ENCODE measurements at places on chromosomes 16 and 17. TPM values are rescaled to one million over a fixed set of nuclear protein-coding genes. Genes with fewer than 3 reads are reported as not detected.
A peak's percentile ranks its signal among the peaks of the same experiment; 100 is the strongest.

DNA sequence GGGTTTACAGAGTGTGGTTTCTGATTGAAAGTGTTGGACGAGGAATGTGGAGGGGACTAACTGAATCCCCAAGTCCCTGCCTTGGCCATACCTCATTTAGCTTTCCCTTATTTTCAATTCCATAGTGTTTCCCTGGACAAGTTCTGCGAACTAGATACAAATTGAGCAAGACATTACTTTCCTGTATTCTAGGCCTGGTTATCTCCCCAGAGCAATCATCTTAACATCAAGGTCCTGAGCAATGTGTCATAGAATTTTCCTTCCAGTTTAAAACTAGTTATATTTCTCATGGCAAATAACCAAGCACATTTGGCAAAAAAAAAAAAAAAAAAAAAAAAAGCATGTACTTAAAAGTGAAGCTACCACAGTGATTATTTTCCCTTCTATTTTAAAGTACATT is 330.1 kb downstream of the CDH11 start:
- no peak for DNase-seq

DNA sequence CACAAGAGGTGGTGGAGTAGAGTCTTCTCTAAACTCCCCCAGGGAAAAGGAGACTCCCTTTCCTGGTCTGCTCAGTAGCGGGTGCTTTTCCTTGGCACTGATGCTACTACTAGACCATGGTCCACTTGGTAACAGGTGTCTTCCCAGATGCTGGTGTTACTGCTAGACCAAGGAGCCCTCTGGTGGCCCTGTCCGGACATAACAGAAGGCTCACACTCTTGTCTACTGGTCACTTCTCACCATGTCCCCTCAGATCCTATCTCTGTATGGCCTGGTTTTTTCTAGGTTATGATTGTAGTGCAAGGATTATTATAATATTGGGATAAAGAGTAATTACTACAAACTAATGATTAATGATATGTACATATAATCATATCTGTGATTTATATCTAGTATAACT is 49.7 kb upstream of the ARL4D start:
- no peak for DNase-seq

DNA sequence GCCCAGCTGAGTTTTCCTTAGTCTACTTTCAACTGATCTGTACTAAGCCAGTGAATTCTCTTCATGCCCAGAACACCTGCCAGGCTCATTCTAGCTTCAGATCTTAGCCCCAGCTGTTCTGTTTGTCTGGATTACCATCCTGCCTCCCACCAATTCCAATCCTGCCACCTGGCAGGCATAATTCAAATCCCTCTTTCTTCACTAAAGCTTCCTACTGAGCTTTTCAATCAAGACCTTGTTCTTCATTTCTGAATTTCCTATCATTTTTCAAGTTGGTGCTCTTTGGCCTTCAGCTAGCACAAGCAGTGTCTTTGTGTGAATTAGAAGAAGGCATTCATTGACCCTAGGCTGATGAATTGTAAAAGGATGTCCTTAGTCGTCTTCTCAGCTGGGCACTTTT is 357.6 kb downstream of the UTP18 start:
- DNase-seq: no peak

- no peak for DNase-seq
These were observed 41.6 kb downstream of the DCAKD start for GRCh38 chr17:45009676-45010467.

The TPSB2 gene
- total RNA-seq: 181 TPM

The NLRC3 gene
- 5.5 TPM for total RNA-seq

DNA sequence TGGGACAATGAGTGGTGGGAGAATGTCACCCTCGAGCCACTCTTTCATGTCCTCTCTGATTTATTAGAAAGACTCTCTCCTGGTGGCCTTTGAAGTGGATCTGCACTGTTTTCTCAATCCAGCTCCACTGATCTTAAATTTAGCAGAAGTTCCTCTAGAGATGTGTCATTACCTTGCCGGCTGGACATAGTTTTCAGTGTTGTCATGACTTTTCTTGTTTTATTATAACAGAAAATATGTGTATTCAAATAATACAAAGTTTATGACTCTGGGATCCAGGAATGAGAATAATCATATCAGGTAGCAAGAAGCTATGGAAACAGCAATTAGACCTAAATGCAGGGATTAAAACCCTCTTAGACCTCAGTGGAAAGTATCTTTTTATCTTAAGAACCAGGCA is 247.5 kb upstream of the ELAC2 start:
- DNase-seq: no peak

The ACSM2A gene
- total RNA-seq: not detected

The CCL16 gene
- 0.58 TPM for total RNA-seq

The ZNF205 gene
- 11.7 TPM for total RNA-seq

DNA sequence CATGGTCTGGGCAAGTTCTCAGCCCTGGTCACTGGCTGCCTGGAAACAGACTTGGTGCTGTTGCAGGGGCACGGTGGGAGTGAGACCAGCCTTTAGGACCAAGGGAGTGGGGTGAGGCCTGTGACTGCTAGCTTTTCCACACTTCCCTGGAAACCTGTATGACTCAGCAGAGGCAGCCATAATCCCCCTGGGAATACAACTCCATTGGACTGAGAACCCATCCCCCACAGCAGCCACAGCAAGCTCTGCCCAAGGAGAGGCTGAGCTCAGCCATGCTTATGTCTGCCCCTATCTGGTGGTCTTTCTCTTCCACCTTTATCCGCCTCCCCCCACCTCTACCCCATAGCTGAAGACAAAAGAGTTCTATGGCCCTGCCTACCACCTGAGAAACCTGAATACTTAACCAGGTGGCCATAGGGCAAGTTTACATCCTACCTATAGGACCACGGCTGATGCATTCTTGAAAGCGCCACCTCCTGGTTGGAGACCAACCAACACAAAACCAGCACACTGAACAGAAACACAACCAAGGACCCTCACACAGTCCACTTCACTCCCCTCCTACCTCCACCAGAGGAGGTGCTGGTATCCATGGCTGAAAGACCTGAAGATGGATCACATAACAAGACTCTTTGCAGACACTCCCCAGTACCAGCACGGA is 816.2 kb upstream of the SOX9 start:
- DNase-seq: no peak

The TMEM235 gene
- not detected for total RNA-seq

DNA sequence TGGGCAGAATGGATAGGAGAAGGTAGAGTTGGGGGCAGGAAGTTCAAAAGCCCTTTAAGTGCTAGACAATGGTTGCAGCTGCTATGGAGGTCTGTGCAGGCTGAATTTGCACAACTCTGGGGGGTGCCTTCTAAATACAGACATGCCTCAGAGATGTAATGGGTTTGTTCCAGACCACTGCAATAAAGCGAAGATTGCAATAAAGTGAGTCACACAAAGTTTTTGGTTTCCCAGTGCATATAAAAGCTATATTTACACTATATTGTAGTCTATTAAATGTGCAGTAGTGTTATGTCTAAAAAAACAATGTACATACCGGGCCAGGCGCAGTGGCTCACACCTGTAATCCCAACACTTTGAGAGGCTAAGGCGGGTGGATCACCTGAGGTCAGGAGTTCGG is 60.5 kb upstream of the MYOCD start:
- DNase-seq: no peak

The TBC1D3I gene
- 0.72 TPM for total RNA-seq

DNA sequence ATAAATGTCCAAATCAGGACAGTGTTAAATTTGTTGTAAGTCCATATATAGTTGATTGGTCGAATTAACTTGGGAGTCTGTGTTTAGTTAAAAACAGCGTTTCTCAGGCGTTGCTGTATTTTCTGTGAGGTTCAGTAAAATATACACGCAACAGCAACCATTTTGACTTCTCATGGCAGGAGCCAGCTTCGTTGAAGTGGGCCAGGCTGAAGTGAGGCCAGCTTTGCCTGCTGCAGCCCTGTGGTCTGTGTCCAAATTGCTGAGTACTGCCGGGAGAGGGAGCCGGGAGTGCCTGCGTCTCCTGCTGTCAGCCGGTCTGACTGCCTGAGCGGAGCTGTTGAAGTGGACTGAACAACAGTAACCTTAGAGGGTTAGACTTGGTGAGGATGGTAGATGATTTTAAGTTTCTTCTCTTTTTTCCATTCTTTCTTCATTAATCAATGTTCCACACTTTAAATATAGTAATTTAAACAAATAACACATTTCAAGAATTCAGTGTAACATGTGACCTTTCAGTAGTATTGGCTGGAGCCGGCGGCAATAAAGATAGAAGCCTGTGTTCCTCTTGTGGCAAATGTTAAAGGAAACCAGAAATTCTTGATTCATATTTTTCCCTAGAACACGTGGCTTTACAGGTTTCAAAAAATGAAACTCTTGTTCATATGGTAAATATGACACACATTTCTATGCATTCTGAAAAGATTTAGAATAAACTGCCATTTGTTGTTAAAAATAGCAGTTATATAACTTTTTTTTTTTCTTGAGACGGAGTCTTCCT is 37.0 kb upstream of the ZNF750 start:
- peak; percentile 92 for DNase-seq

The CDH3 gene
- total RNA-seq: 9.6 TPM

DNA sequence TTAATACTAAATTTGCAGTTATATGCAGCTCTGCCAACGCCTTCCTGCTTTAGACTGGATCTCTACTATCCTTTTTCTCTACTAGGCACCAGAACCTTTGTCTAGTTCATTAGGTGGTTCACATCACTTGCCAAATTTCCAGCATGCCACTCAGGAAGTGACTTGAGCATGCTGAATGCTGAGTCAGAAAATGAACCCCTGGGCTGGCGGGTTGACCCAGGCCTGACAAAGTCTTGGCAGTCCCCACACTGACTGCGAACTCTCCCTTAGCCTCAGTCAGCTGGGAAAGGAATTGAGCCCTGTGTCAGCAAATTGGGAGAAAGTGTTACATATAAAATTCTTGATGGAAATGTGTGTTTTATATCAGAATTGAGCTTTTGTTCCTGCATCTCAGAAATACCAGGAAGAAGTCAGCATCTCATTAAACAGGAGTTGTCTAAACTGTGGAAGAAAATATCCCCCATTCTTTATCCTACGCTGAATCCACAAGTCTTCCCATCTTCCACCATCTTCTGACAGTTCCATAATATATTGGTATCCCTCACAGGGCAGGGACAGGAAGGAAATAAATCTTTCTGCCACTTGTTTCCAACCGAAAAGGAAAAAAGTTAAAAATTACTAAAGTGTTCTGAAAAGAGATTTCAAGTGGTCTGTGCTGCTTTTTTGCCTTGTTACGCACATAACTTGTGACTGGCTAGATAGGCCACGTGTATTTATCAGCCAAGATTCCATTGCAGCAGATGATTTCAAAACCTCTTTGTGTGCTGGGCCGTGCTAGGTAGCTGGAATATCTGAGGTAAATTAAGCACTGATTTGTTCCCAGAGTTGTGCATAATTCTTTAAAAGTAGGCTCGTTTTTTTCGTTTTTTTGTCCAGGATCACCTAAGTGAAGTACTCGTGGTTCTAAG is 16.7 kb upstream of the SLC12A3 start:
- peak; percentile 62 for DNase-seq

DNA sequence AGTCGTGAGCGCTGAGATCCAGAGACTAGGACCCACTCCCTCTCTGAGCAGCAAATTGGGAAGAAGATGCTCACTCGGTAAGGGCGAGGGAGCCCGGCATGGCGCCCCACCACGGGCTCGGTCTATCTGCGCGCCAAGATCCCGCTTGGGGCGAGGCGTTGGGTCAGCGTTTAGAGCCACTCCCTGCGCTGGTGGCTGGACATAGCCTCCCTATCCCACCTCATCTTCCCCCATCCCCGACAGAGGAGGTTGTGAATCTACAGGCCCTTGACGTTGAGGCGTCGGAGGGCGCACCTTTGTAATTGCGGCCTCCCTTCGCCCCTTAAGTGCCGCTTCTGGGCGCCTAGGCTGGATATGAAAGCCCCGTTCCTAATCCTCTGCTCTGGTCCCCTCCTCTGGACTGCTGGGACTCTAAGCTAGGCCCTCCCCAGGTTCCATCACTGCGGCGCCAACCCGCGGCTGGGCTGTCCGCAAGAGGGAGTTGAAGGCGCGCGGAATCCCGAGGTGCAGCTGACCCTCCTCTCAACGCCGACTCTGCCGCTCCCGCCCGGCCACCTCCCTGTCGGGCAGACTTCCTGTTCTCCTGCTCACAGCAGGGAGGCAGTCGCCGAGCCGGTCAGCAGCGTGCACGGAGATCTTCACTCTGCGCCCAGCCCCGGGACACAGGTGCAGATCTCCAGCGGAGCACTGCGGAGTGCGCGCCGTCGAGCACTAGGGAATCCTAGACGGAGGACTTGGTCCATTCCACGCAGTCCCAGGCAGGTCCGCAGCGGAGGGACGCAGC is 16.1 kb upstream of the HOXB9 start:
- DNase-seq: no peak

The RNF222 gene
- not detected for total RNA-seq

The SCNN1G gene
- 14.8 TPM for total RNA-seq

DNA sequence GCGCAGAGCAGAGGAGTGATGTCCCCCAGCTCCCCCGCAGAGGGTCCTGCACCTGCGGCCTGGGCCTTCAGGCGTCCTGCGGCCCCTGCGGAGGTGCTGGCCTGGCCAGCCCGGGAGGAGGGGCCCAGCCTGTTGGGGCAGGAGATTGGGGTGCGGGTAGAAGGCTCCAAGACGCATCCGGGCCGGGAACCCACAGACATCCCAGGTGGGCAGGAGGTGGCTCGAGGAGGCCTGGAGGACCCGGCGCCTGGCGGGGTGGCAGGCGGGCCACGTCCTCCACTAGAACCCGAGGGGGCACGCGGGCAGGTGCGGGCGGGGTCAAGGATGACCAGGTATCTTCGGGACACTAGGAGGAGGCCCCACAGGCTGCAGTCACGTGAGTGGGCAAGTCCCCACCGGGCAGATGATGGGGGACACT is 647 bp upstream of the SECTM1 start:
- peak; percentile 68 for DNase-seq

DNA sequence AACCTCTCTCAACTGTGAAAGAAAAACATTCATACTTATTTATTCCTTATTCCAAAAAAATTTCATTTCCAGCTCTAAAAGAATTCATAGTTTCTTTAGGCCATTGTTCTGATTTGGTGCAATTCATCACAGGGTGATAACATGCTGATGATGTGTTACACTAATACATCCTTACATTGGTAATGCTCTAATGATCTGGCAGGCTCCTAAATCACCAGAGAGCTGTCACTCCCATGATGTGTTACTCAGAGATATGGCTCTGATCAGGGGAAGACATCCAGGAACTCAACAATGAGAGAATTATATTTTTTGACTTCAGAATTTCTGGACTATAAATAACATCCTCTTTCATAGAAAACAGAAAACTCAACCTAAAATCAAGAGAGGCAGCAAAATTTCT is 209.3 kb downstream of the CHD9NB start:
- no peak for DNase-seq

The TMC8 gene
- 26.6 TPM for total RNA-seq

- DNase-seq: no peak
These were observed 8.2 kb downstream of the CBX2 start for GRCh38 chr17:79785900-79786810.

The TNP2 gene
- total RNA-seq: not detected

The CHST5 gene
- not detected for total RNA-seq

- no peak for DNase-seq
These were observed 810.3 kb upstream of the CDH8 start for GRCh38 chr16:62846399-62847057.

DNA sequence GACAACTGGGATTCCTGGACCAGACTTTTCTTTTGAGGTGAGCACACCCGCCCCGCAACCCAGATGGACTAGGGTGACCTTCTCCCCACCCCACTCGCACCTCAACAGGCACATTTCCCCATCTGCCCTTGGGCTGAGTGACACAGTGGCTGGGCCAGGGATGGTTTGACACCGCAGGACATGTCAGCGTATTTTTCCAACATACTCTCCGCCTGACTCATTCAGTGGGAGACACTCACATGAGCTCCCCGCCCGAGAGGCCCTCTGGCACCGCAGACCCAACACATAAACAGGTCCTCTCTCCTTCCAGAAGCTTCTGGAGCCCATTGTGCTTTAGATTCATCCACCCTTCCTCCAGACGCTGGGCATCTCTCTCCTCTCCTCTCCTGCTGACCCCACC is 69.4 kb downstream of the ZDHHC7 start:
- DNase-seq: no peak

All from upper lobe of right lung (tissue), 1 donor.